ENCODE measurements at places on chromosomes 11 and 22.

DNA sequence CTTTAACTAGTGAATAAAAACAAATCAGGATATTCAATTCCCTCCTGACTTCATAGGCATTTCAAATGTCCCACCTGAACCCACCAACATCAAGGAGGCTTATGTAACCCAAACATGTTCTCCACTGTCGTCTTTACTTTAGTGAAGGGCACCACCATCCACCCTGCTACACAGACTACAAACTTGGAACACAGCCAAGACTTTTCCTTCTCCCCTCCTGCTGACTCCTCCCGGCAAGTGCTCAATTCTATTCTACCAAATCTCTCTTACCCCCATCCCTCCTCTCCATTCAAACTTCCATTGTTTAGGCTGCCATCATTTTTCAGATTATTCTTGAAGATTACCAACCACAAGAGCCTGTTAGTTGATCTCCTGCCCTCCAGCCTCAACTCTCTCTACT is 24.3 kb downstream of the SAAL1 start:
- DNase-seq = no peak

GRCh38 chr11:75966537-75967287 is 151.7 kb downstream of the UVRAG start:
- no peak for DNase-seq

DNA sequence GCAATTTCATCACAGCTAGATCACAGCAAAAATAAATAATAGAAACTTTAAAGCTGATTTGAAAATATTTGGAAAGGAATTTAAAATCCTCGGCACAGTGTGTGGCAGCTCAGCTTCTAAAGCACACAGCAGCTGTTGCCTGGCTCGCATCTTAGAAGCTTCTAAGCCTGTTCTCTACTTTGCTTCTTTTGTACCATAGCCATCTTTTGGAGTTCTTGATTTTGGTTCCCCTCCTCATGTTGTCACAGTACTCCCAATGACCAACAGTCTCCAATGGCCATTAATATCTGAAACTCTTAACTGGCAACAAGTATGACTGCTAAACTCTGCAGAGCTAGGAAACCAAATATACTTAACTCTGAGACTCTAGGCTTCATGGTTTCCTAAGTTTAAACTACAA is 28.8 kb downstream of the CHKA start:
- DNase-seq = no peak

- no peak for DNase-seq
Measured at GRCh38 chr11:33451364-33451763, 194.2 kb downstream of the HIPK3 start.

GRCh38 chr11:72781313-72782080 is 12.3 kb downstream of the STARD10 start:
- no peak for DNase-seq

- no peak for DNase-seq
Measured at GRCh38 chr11:22275600-22275999, 62.6 kb upstream of the SLC17A6 start.

GRCh38 chr22:33891992-33892391 is 28.3 kb downstream of the LARGE1 start:
- no peak for DNase-seq

GRCh38 chr11:69704508-69705253 is 859 bp upstream of the FGF19 start:
- DNase-seq = no peak

DNA sequence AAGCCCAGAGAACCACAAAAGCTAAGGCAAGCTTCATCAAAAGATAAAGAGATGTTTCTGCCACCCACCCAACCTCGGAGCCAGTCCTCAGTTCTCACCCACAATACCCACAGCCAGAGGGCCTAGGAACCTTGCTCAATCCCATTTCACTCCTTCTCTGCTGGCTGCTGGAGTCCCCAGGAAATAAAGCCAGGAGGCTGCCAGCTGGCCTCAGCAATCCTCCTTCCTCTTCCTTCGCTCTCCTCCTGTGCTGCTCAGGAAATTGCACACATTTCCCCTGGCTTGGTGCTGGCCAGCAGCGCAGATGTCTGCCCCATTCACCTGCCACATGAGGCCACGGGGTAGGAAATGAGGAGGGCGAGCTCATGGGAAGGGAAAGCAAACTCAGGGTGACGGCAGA is 91.8 kb upstream of the LDLRAD3 start:
- DNase-seq = no peak

GRCh38 chr11:75815345-75816168 is 547 bp downstream of the UVRAG start:
- no peak for DNase-seq

DNA sequence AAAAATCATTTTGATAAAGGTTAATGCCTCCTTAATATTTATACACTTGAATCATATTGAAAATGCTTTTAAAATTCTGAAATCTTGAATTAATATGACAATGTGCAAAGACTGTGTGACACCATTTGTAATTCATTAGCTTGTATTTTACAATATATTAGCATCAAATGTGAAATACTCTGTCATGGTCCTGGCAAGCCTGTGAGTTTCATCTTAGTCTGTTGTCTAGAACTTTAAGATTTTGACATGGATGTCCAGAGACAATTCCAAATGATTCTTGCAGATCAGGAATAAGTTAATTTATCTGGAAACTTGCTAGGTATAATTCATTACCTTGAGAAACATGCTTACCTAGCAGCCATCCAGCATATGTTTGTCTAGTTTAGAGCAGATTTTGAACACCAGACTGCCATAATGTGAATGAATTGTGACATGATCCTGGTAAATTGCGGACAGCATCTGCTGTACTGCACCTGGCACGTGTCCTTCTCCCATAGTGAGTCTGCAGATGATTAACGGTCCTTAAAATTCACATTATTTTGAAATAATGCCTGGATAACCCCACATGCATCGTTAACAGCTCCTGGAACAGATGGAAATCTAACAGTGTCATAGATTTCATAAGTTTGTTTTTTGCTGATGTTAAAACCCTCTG is 34.5 kb upstream of the DEUP1 start:
- DNase-seq = no peak

GRCh38 chr11:17748761-17749721 is 14.5 kb downstream of the KCNC1 start:
- DNase-seq = no peak

- no peak for DNase-seq
Measured at GRCh38 chr22:25729016-25729995, 12.7 kb upstream of the MYO18B start.

DNA sequence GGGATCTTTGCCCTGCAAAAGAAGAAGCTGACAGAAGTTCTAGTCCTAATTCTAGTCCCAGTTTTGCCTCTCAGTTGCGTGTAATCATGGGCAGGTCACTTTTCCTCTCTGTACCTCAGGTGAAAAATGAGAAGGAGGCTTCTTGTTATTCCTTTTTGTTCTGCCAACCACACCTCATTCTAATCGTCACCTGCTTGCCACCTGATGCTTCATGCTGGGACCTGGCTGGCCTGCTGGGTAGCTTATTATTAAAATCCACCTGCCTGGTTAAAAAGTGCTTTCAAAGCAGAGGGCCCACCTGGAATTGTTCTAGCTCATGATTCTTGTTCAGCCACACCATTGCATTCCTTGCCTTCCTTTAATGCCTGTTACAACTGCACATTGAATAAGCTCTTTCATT is 8.4 kb upstream of the ALG8 start:
- DNase-seq = no peak

DNA sequence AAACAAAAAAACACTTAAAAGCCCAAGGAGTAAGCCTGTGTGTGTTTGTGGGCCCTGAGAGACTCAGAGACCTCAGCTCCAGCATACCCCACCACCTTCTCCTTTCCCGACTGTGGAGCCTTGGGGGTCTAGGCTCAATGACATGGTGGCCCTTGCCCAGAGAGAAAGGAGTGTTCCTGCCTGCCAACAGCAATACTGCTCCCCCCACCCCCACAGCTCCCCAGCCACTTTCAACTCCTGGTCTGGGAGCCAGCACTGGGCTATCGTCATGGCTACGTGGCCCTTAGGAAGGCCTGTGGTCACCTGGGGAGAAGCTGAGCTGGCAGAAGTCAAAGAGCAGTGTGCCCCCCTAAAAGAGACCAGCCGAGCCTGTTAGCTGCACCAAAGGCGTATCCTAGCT is 2.6 kb downstream of the PPP1R14B start:
- no peak for DNase-seq

DNA sequence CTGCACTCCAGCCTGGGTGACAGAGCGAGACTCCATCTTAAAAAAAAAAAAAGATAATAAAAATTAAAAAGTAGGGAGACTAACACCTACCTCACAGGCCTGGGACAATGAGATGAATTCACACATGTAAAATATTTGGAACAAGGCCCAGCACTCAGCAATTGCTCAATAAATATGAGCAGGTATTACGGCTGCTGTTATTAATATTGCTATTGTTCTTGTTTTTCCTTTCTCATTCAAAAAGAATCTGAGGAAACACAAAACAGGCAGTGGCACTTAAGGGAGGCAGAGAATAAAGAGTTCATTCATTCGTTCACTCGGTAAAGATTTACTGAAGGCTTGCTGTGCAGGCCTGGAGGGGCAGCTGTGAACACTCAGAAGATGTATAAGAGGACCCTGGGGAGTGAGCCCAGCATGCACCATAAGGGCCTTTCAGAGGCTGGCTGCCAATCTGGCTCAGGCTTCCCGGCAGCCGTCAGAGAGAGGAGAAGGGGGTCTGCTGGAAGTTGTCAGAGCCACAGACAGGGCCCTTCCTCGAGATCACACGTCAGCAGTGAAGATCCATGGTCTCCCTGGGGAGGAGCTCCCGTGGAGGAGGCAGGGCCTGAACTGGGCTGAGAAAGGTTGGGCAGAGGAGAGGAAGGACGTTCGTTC is 51.6 kb upstream of the TCF20 start:
- DNase-seq = no peak

GRCh38 chr22:30695351-30695851 is 727 bp downstream of the OSBP2 start:
- DNase-seq = no peak

GRCh38 chr11:12246147-12246546 is 131.2 kb upstream of the PARVA start:
- no peak for DNase-seq

- no peak for DNase-seq
Measured at GRCh38 chr11:129768356-129768755, 47.3 kb upstream of the TMEM45B start.

DNA sequence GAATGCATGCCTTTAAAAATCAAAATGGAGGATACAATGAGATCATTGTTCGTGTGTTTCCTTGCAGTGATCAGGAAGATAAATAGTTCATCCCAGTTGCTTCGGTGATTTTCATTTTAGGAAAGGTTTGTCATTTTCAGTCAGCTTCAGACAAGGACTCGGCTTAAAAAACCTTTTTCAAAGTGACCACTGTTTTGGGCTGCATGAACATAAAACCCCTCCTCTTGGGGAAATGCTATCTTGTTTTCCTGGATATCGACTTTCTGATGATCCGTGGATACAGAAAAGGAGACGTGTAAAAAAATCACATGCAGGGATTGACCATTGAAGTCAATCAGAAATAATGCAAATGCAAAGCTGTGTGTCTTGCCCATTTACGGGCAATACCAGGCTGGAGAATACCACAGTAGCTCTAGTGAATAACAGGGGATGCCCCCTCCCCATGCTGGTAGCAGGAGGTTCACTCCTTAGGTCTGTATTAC is 146.8 kb downstream of the MAML2 start:
- no peak for DNase-seq

DNA sequence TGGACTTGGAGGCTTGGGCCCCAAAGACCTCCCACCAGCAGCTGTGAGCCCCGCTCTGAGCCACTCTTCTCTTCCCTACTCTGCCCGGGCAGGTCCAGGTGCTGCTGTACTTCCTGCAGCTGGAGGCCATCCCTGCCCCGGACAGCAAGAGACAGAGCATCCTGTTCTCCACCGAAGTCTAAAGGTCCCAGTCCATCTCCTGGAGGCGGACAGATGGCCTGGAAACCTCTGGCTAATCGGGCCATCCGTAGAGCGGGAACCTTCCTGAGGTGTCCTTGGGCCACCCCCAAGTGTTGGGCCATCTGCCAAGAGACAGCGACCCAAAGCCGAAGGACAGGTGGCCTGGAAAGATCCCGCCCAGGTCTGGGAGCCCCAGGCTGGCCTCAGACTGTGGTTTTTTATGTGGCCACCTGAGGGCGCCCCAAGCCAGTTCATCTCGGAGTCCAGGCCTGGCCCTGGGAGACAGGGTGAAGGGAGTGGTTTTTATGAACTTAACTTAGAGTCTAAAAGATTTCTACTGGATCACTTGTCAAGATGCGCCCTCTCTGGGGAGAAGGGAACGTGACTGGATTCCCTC is 135.1 kb downstream of the BCR start:
- DNase-seq = no peak

GRCh38 chr22:45319324-45319685 is 9.6 kb downstream of the FAM118A start:
- DNase-seq = no peak

- no peak for DNase-seq
Measured at GRCh38 chr22:46551321-46551720, 13.9 kb upstream of the CELSR1 start.

- DNase-seq = no peak
Measured at GRCh38 chr11:2804701-2805387, 80.7 kb downstream of the CDKN1C start.

- DNase-seq = no peak
Measured at GRCh38 chr22:32325416-32325801, 32.3 kb upstream of the RFPL3 start.

- DNase-seq = no peak
Measured at GRCh38 chr11:123065621-123066020, 3.7 kb upstream of the HSPA8 start.

- no peak for DNase-seq
Measured at GRCh38 chr11:99601179-99601578, 580.4 kb downstream of the CNTN5 start.

DNA sequence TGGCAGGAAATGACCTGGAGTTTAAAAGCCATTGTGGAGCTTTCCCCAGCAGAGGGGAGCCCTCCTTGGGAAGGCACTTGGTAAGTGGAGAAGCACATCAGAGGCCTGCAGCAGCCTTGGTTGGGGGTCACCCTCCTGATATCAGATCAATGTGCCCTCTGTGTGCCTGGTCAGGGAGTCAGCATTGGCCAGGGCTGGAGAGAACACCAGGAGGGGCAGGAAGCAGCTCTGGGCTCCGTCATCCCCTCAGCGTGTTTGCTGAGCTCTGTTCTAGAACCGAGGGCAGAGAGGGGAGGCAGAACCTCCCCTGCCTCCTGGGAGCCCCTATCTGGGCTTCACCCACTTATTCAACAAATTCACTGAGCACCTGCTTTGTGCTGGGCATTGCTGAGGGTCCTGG is 846.0 kb downstream of the TBC1D22A start:
- DNase-seq = no peak

- no peak for DNase-seq
Measured at GRCh38 chr22:26857169-26857568, 199.8 kb downstream of the MIAT start.
